ENCODE measurements at places on chromosomes 1 and 21.

- DNase-seq, result no peak
Observed at GRCh38 chr1:61914823-61915482, 172.7 kb downstream of the PATJ start.

DNA sequence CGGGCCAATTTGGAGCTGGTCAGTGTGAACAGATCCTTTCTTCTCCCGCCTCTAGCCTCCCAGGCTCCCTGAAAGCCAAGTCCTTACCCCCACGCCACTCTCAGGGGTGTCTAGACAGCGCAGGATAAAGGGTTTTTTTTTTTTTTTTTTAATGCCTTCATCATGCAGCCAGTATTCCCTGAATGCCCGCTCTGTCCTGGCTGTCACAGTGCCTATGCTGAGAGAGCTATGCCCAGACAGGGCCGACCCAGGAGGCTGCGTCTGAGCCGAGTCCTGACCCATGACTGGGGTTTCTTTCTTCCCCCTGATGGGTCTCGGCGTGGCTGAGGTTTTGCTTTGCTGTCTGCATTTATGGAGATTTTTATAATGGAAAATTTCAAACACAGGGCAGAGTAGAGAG lies 18.3 kb downstream of the SPSB1 start:
- DNase-seq, result no peak

DNA sequence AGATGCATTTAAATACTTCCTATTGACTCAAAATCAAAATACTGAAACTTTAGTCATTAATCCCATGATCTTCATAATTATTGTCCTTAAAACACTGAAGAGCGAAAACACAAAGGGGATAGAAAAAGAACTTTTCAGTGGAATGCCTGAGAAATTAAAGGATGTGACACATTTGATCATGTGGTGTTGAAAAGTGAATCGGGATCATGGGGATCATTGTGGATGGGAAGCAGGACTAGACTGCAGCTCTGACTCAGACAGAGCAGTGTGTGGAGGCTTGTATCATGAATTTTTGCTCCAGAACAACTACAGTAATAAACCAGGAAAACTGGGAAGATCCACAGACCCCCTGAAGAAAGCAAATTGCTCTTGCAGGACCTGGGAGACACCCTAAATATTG lies 161.1 kb upstream of the CXADR start:
- no peak for DNase-seq

DNA sequence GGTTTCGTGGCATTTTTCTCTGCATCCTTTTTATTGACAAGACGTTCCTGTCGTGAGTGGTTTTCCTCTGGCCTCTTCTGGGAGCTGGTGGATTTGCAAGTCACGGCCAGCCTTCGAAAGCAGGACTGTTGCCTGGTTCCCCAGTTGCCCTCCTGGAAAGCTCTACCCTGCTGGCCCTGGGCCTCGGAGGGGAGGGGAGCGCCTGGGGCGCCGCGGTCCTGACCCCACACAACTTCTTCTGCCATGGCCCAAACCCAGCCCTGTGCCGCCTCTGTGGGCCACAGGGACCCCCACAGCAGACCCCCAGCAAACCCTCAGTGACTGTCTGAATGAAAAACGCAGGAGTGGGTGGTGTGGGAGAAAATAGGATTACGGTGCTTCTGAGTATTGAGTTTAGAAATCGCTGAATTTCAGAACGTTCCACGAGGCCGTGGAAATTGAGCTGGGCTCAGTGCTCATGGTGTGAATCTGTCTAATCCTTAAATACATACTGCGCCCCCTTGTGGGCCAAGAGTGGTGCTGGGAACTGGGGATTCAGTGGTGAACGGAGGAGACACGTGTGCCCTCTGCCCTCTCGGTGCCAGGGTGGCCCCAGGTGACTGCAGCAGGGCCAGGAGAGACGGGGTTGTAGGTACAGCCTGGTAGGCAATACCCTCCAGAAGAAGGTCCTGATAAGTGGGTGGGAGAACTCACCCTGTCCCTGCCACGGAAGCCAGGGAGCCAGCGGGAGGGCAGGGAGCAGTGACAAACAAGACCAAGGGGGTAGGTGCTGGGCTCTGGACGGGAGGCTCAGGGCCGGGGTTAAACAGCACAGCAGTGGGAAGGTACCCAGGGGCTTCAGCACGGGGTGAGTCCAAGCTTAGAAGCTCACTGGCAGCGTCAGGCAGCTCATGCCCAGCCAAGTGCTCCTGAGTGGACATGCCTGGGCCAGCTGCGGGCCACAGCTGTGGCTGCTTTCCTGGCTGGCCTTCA lies 101.2 kb upstream of the COL6A1 start:
- peak; percentile 59 for DNase-seq
